Fibroblast of the conjunctiva (primary cell): ENCODE measurements at places on chromosomes 7 and 10.

DNA sequence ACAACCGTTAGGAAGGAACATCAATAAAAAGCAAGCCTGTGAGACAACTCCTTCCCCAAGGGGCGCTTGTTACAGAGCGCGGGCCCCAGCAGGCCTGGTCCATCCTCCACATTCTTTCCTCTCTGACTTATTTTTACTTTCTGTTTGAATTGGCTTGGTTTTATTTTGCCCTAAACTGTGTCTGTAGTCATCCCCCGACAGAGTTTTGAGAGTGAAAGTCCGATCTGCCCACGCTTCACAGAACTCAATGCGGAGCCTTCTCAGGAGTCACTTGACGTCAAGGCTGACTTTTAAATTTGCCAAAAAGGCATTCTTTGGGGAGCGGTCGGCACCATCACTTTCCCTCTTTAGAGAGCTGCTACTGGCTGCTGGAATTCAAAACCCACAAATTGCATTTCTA is 150.1 kb upstream of the KLF6 start:
- peak; percentile 50 for DNase-seq

GRCh38 chr7:2819954-2820397 is 24.1 kb downstream of the GNA12 start:
- no peak for DNase-seq

GRCh38 chr7:131327049-131327625 is 539 bp upstream of the MKLN1 start:
- DNase-seq, result peak; percentile 53

DNA sequence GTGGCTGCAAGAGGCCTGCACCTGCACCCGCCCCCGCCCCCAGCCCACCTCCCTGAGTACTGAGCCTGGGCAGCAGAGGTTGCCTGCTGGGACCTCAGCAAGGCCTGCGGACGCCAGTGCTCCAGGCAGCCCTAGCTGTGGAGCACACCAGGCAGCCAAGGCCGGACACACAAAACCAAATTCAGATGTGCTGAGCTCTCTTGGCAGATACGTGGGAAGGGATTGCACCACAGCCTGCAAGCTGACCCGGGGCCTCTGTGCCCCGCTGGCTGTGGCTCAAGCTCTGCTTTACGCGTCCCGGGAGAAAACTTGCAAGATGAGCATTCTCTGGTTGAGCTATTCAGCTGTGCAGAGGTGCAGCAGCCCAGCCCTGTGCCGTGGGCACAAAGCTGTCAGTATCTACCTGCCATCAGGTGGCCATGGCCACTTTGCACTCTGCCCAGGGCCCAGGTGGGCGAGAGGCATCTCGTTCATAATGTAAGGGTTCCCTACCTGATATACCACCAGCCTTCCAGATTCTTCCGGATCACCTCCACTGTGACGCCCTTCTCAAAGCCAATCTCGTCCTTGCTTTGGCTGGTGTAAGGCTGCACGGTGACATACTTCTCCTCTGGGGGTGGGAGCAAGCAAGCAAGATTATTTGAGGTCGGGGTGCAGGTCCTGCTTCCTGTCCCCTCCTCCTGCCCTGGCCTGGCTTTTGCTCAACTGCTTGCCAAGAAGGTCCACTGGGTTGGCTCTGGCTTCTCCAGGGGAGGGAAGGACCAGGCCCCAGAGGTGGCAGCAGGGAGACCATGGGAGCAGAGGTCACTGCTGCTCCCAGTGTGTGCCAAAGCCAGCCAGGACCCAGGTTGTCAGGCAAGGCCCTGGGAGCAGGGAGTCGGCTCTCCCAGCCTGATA is 123.4 kb downstream of the NEURL1 start:
- peak; percentile 95 for DNase-seq

DNA sequence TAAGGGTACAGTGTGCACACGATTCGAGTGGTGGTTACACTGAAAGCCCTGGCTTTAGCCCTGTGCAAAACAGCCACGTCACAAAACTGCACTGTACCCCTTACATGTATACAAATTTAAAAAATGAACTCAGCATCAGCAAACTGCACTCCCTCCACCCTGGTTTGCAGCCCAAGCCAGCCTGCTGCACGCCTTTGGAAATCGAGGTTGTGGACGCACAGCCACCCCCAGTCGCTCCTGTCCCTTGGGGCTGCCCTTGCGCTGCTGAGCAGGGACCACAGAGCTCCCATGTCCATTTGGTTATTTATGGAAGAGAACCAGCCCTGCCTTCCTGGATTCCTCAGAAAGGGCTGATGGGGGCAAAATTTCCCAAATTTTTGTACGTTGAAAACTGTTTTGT is 98.8 kb downstream of the INPP5A start:
- DNase-seq, result no peak

DNA sequence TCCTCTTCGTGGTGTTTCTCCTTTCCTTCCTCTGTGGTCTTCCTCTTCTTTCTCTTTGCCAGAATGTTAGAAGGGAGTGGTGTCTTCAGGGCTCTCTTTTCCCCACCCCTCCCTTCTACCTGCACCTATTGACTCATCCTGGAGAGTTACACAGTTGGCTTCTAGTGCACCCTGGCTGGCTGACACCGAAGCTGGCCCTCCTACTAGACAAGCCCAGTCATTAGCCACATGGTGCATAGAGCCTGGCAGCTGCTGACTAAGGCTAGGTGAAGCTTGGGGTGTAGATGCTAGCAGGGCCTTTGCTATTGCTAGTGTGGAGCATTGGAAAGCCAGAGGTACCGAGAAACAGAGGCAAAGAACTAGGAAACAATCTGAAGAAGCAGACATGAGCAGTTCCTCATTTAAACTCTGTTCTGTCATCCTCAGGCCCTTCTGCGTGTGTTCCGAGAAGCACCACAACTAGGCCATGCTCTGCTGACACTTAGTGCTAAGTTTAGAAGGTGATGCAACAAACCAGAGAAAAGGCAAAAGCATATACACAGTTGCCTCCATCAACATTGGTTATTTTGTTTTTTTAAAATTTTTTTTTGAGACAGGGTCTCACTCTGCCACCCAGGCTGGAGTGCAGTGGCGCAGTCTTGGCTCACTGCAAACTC is 213.9 kb downstream of the BAMBI start:
- no peak for DNase-seq
